ENCODE measurements at places on chromosomes 7 and 10.

DNA sequence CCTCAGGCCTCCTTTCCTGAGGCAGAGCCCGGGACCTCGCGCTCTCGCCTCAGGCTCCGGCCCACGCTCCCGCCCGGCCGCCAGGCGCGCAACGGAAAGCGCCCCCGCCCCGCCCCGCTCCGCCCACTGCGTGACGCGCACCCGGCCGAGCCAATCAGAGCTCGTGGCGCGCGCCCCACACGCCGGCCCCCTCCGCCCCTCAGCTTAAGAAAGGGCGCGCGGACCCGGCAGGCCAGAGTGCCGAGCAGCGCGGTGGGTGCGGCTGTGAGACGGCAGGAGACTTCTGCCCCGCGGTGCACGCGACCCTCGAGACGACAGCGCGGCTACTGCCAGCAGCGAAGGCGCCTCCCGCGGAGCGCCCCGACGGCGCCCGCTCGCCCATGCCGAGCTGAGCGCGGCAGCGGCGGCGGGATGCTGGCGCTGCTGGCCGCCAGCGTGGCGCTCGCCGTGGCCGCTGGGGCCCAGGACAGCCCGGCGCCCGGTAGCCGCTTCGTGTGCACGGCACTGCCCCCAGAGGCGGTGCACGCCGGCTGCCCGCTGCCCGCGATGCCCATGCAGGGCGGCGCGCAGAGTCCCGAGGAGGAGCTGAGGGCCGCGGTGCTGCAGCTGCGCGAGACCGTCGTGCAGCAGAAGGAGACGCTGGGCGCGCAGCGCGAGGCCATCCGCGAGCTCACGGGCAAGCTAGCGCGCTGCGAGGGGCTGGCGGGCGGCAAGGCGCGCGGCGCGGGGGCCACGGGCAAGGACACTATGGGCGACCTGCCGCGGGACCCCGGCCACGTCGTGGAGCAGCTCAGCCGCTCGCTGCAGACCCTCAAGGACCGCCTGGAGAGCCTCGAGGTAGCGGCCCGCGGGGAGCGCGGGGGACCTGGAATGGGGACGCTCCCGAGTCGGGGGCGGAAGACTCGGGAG lies at the start of gene NPTX2:
TSS of gene NPTX2 (plus strand) at position 235 of the 909 bp plus-strand sequence. CDS start at position 412, 177 bp downstream.
- DNase-seq, result no peak

DNA sequence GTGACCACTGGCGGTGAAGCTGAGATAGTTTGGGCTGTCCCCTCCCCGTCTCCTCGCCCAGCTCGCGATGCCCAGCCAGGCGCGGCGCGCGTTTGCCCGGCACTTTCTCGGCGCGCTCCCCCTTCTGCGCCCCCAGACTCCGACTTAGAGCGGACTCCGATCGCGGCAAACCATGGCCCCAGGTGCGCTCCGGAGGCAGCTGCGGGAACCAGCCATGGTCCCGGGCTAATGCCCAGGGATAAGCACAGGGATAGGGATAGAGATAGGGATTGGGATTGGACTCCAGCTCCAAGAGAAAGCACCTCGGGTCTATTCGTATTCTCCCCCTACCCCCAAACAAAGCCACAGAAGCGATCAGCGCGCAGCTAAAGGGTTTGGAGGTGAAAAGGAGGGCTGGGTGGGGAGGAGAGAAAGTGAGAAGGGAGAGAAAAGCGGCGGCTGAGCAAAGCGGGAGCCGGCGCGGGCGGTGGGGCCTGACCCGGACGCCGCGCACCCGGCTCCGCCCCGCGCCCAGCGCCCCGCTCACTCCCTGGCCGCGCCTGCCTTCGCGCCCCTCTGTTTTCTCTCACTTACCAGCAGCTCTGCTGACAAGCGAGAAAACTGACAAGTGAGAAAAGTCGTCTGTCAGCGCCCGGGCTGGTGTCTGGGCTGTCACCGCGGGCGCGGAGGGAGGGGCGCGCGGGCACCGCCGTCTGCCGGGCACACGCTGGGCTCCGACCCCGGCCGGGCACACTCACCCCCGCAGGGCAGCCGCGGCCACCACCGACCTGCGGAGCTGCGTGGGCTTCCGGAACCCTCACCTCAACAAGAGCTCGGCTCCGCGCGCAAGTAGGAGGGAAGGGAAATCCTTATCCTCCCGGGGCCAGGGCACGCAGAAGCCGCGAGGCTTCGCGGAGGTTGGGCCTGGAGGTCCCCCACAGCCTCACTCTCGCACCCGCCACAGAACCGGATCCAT lies at the start of gene PDE1C:
TSS of gene PDE1C (minus strand) at position 2 of the 955 bp plus-strand sequence.
- DNase-seq, result no peak

DNA sequence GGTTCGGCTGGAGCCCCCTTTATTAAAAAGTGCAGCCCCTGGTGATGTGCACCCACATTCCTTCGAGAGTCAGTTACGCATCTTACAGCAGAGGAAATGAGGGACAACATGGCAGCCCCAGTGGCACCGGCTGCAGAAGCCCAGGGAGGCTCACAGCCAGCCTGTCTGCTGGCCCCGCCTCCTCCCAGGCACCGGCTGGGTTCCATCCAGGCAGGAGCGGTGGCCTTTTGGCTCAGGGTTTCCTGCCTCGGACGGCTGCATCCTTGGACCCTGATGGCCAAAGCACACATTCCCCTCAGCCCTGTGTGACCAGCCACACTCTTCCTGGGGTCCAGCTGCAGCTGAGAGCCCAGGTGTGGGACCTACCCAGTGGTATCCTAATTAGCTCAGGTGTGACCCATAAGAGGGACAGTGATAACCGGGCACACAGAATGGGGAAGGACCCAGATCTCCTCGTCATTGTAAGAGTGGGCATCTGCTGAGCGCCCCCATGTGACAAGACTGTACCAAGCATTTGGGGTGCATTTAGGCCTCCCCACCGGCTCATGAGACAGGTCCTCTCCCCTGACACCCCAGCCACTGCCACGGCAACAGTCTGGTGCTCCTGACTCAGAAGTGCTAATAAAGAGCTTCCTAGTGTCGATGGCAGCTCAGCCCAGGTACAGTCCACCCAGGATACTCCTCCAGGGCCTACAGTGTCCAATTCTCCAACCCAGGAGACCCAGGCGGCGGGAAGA lies 63.3 kb upstream of the CHST15 start:
- no peak for DNase-seq

DNA sequence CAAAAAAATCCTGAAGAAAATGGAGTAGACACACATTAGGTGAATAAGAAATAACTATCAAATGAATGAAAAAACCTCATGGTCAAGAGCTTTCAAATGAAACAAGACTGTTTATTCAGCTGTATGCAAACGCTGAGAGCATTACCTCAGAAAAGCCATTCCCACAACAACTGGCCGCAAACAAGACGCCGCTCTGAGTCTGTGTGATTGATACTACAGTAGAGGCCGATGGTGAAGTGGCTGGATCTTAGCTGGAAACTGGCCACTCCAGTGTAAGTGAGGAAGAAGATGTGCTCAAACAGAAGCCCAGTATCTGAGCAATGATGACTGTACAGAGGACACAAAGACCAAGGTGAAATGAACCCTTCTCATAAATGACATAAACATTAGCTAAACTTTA lies 252.4 kb upstream of the GHITM start:
- DNase-seq, result no peak

DNA sequence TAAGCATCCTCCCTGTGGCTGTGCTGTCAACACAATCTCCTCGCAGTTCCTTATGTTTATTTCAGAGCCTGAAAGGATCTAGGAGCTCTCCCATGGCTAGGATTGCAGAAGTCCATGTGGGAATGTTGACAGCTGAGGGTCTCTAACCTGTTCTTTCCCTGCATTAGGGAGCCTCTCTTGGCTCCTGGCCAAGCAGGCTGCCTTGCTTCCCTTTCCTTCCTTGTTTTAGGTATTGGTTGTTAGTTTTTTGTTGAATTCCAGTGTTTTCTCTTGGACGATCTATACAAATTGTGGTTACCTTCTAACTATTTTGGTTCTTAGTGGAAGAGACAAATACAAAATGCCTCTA lies 171.8 kb downstream of the MLLT10 start:
- no peak for DNase-seq

DNA sequence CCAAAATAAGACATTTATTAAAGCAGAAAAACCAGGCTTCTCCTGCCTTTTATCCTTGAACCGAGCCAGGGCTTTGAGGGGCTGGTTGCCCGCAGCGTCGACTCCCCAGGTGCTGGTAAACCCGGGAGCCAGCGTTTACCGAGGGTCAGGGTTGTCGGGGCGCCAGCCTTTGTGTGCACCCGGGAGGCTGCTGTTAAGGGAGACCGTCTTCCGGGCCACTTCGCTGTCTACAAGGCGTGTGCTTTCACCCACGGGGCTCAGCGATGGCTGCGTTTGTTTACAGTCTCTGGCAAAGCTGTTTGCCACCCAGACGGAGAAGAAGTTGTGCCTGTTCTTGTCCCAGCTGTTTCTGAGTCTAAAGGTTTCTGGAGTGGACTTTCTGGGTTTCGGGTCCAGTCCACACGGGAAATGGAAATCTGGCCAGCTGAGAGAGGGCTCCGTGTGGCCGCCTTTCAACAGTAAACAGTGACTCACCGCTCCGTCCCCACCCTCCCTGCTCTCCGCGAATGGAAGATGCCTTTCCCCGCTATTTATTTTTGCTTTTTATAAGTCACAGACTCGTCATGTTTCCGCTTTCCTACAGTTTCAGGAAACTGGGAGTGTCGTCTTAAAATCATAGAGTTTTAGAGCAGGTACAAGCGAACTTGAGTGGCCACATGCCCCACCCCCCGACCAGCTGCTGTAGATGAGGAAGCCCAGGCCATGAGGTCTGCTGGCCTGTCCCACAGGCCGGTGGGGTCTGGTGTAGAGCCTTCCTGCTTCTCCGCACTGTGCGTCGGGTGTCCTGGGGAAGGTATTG lies 2.2 kb downstream of the MAFK start:
- DNase-seq, result peak; percentile 75

GRCh38 chr10:110502851-110503301 lies 5.2 kb downstream of the DUSP5 start:
- peak; percentile 47 for DNase-seq

- DNase-seq, result peak; percentile 48
Observed at GRCh38 chr10:108735380-108735779, 1187.9 kb downstream of the XPNPEP1 start.

- no peak for DNase-seq
Observed at GRCh38 chr10:22984066-22984465, 56.2 kb downstream of the ARMC3 start.

GRCh38 chr7:141370650-141371049 lies 180.6 kb upstream of the AGK start:
- DNase-seq, result no peak

- no peak for DNase-seq
Observed at GRCh38 chr7:116805100-116805544, 57.3 kb upstream of the CAPZA2 start.

DNA sequence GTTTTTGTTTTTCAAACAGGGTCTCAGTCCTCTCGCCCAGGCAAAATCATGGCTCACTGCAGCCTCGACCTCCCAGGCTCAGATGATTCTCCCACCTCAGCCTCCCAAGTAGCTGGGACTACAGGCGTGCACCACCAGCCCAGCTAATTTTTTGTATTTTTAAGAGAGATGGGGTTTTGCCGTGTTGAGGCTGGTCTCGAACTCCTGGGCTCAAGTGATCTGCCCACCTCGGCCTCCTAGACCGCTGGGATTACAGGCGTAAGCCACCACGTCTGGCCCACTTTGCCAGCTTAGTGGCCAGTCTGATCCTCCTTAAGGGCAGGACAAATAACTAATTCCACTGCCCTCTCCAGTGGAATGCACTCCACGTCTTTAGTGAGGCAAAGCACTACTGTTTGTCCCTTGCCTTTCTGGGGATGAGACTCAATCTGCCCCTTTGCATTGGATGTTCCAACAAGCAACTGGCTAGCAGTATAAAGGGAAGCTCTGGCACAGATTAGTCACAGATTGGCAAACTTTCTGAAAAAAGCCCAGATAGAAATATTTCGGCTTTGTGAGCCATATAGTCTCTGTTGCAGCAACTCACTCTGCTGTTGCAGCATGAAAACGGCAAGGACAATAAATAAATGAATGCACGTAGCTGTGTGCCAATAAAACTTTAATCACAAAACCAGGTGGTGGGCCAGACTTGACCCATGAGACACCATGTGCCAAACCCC lies 143.8 kb upstream of the RHEB start:
- no peak for DNase-seq

GRCh38 chr10:86521678-86522509 lies at the start of gene WAPL:
Gene WAPL, minus strand, starts transcription at chr10:86521792. Its CDS starts 3,723 bp downstream, at chr10:86518069.
- peak; percentile 66 for DNase-seq

- no peak for DNase-seq
Observed at GRCh38 chr7:13907831-13908230, 81.6 kb downstream of the ETV1 start.

DNA sequence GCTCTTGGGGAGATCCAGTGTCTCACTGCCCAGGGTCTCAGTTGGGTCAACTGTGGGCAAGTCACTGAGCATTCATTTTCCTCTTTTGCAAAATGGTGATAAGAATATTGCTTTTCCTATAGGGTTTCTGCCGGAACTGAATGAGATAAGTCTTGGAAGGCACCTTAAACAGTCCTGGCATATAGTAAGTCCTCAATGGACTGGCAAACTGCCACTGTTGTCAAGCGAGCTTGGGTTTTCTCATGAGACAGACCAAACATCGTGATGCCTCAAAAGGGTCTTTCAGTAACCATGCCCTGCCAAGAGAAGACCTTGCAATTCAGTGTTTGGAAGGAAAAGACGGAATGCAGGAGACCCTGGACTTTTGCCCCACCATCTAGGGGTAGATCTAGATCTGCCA lies 251.5 kb downstream of the WDR11 start:
- no peak for DNase-seq

DNA sequence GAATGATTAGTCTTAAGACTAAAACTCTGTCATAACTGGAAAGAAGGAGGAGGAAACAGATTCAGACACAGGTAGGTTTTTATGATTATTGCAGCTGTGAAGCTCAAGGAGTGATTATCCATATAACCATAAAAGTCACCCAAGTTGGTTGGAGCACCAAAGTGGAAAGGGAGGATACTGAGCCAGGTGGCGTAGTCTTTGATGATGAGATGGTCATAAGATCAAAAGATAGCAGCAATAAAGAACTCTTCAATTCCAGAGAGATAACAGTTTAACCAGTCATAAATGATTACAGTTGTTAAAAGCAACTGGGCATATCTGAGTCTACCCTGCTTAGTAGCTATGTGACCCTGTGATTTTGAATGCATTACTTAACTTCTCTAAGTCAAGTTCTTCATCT lies 8.4 kb downstream of the ABCB1 start:
- DNase-seq, result no peak

DNA sequence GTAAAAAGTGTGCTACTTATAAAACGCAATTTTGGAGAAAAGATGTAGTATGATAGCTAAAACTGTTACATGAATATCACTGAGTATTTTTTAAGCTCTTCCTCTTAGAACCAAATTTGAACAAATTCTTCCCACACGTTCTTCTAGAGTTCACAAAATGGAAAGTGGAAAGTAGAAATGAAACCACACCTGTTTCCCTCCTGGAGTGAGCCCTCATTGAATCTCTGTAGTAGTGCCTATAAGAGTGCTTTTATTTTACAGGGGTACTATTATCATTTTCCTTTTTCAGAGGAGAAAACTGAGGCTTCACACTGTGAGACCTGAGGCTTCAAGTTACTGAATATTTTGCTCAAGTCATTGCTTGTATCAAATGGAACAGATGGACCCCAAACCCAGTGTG lies 393.0 kb downstream of the NRG3 start:
- no peak for DNase-seq

All from skeletal muscle cell (primary cell).